ENCODE measurements at places on chromosomes 2 and 18. TPM values are rescaled to one million over a fixed set of nuclear protein-coding genes. Genes with fewer than 3 reads are reported as not detected.

Gene NCKAP1
- total RNA-seq: 107 TPM

Gene BOLL
- total RNA-seq: not detected

Gene REG1B
- not detected for total RNA-seq

Gene TMEM17
- 2.3 TPM for total RNA-seq

Gene RIT2
- not detected for total RNA-seq

Gene NOSTRIN
- total RNA-seq: 0.42 TPM

Gene GRP
- total RNA-seq: not detected

Gene PGAP1
- 7.8 TPM for total RNA-seq

Gene QPCT
- total RNA-seq: 2.9 TPM

Gene DYSF
- total RNA-seq: 7.2 TPM

Gene COL6A3
- total RNA-seq: 55.6 TPM

Gene SNTG2
- not detected for total RNA-seq

Gene GPR155
- total RNA-seq: 1.8 TPM

Gene LYG2
- not detected for total RNA-seq

Gene LIMS3
- 1.4 TPM for total RNA-seq

Gene AQP12B
- not detected for total RNA-seq

Gene LHCGR
- not detected for total RNA-seq

Gene ANKRD53
- total RNA-seq: not detected
